SJCRH30 (cell line): ENCODE measurements at places on chromosomes 5 and 9. TPM values are rescaled to one million over a fixed set of nuclear protein-coding genes. Genes with fewer than 3 reads are reported as not detected.

HIGD2A gene
- total RNA-seq, result 170 and 175 TPM in 2 replicates

SLC46A2 gene
- not detected in 2 replicates for total RNA-seq

TAF11L6 gene
- not detected in 2 replicates for total RNA-seq

RMRP gene
- total RNA-seq, result 8,654 and 17,072 TPM in 2 replicates

- no peak for DNase-seq
- H3K4me3 ChIP-seq, result no peak overlapping the region
- no peaks in the 10 kb centered on the region for H3K36me3 ChIP-seq
- H3K4me1 ChIP-seq, result no peaks in the 10 kb centered on the region
- H3K27me3 ChIP-seq, result no peaks in the 10 kb centered on the region
Observed at GRCh38 chr5:162990856-162991497, 446.4 kb upstream of the CCNG1 start.

- no peak overlapping the region for H3K27ac ChIP-seq
- no peaks in the 10 kb centered on the region for H3K27me3 ChIP-seq
- H3K36me3 ChIP-seq, result no peaks in the 10 kb centered on the region
Observed at GRCh38 chr9:121358751-121359150, 11.3 kb downstream of the STOM start.

GRCh38 chr5:88718736-88719135 is 164.2 kb downstream of the MEF2C start:
- H3K4me3 ChIP-seq, result no peak overlapping the region
- no peak for DNase-seq
- peaks cover 32% of the 10 kb centered on the region for H3K36me3 ChIP-seq
- no peak overlapping the region for H3K27ac ChIP-seq
- no peaks in the 10 kb centered on the region for H3K4me1 ChIP-seq

DNA sequence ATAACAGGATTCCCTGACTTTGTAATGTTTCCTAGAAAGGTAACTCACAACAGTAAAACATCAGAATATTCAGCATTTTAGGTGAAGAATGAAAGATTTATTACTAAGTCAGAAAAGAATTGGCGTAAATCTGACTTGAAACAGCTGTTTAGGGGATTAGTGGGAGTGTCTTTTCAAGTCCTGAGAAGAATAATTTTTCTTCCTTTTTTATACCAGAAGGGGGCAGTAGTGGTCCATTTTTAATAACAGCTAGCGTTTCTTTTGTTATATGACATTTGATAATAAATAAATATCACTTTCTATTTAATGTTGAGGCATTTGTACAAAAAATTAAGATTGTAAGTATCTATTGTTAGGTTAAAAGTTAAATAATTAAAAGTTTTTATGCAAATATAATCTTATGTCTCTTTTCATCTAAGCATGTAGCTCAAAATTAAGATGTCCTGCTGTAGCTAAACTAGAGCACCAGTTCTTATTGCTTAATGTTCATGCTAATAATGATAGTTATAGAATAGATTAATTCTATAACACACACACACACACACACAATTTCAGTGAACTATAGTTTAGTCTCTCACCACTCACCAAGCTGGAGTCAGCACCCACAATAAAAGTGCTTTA is 258.7 kb upstream of the ARRDC3 start:
- no peaks in the 10 kb centered on the region for H3K27me3 ChIP-seq
- no peak for DNase-seq
- H3K36me3 ChIP-seq, result no peaks in the 10 kb centered on the region
